Stimulated activated CD8-positive, alpha-beta memory T cell treated with anti-CD3 and anti-CD28 coated beads, Interleukin-2, amount 100 ng/mL, for 48 hours (primary cell): ENCODE measurements at places on chromosomes 16 and 17.

DNA sequence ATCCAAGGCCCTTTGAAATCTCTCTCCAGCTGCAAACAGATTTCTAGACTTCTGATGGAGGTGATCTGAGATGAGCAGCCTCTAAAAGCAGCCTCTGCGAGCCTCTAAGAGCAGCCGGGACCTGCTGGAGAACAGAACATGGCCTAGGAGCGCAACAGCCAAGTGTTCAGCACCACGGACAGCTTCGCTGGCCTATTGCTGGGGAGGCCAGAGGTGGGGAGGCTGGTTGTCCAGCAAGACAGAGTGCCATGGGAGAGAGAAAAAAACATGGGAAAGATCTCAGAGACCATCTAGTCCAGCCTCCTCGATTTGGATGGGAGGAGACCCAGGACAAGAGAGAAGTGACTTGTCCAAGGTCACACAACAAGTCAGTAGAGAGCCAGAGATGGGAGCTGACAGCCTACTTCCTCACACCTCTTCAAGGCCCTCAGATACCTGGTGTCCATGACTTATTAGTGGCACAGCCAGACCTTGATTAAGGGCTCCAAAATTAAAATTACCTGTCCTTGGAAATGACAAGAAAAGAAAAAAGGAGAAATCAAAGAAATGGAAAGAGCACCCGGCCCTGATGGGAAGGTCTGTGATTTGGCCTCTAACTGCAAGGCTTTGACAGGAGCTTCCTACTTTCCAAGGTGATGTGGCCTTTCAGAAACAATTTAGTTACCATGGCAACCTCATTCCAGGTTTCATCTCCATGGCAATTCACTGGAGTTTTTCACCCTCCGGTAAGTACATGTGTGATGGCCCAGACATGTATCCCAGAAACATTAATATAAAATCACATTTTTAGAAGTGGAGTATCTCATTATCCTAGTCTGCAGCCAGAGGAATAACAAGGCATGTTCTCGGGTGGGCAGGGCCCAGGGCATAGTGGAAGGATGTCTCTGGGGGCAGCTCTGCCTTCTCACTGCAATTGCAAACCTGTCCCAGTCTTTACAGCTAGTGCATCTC lies 14.5 kb downstream of the RPRML start:
- DNase-seq, result no peak

DNA sequence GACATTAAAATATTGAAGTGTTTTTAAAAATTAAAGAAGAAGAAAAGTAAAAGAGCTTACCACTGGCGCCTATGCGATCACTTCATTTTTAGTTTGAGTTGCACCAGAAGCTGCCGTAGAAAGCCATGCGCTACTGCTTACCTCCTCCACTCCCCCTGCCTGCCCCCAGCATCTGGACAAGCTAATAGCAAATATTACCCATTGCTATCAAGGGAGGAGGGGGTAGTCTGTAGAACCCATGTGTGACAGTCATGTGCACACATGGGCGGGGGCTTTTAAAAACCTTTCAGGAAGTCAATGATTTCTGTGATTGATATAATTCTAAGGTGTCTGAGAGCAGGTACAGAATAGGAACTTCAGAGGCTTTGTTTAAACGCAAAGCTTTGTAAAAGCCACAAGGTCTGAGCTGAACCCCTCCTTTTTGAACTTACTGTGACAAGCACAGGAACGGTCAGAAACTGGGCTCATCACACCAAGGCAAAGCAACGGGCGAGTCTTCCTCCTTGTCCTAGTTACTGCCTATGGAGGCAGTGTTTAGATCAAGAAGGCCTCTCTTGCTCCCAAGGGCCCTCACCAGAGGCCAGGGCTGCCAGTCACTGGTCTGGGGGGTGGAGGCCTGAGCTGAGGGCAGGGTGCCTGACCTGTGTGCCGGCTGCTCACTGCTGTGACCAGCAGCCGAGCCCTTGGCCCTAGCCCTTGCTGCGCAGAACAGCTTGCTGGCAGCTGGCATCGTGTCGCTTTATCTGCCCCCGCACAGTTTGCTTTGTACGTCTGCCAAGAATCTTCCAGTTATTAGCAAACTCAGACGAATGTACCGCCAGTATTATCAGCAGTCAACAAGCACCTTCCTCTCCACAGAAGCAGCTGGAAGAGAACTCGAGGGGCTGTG lies 15.0 kb downstream of the GINS2 start:
- DNase-seq, result no peak

GRCh38 chr17:56845934-56846333 lies 12.0 kb downstream of the DGKE start:
- no peak for DNase-seq

DNA sequence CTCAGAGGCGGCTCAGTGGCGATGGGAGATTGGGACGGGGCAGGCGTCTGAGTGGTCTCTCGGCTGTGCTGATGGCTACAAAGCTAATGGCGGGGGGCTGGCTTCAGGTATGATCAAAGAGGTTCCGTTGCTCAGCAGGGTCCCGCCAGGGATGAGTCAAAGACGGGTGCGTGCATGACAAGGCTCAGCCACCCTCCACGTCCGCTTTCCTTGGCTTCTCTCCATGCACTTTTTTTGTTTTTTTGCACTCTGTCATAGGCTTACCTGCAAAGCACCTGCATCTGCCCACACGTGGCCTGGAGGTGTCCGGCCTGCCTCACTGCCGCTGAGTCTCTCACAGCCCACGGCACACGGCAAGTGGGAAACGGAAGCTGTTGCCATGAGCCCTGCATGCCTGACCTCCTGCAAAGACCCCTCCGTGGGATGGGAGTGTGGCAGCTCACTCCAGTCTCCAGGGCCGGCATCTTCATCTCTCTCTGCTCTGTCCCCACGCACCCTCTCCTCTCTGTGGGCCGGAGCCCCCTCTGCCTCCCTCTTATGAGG lies 85.5 kb upstream of the ZNF469 start:
- DNase-seq, result no peak

GRCh38 chr17:74325743-74326379 lies at the start of gene KIF19:
Gene KIF19, plus strand, starts transcription at chr17:74326226. Its CDS starts 124 bp downstream, at chr17:74326350.
- DNase-seq, result peak; percentile 54

DNA sequence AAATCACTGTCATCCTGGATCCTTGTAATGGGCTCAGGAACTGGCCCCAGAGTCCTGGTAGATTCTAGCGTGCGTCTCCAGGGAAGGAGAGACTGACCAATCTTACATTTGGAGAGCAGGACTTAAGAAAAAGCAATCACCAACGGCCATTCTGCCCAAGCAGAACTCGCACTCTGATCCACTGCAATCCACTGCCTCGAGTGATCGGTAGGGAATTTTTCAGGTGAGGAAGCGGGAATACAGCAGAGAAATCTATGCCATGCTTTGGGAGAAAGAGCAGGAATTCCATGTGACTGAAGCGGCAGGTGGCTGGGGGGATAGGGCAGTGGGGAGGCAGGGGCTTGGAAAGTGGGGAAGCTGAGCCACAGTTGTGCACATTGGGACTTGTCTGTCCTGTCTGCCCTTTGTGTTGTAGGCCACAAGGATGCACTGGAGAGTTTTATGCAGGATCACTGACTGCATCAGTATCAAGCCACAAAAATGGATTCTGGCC lies 143.9 kb upstream of the HS3ST2 start:
- no peak for DNase-seq

DNA sequence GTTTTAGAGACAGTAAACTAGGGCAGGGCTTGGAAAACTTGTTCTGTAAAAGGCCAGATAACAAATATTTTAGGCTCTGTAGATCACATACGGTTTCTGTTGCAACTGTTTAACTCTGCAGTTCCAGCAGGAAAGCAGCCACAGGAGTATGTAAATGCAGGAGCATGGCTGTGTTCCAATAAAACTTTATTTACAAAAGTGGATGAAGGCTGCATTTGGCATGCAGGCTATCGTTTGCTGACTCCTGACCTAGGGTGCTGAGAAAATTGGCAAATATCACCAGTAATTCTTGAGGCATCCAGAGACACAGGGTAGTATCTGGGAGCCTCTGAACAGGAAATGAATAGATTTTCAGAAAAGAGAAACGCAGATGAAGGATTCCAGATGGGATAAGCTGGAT lies 274.0 kb downstream of the MAF start:
- DNase-seq, result no peak

DNA sequence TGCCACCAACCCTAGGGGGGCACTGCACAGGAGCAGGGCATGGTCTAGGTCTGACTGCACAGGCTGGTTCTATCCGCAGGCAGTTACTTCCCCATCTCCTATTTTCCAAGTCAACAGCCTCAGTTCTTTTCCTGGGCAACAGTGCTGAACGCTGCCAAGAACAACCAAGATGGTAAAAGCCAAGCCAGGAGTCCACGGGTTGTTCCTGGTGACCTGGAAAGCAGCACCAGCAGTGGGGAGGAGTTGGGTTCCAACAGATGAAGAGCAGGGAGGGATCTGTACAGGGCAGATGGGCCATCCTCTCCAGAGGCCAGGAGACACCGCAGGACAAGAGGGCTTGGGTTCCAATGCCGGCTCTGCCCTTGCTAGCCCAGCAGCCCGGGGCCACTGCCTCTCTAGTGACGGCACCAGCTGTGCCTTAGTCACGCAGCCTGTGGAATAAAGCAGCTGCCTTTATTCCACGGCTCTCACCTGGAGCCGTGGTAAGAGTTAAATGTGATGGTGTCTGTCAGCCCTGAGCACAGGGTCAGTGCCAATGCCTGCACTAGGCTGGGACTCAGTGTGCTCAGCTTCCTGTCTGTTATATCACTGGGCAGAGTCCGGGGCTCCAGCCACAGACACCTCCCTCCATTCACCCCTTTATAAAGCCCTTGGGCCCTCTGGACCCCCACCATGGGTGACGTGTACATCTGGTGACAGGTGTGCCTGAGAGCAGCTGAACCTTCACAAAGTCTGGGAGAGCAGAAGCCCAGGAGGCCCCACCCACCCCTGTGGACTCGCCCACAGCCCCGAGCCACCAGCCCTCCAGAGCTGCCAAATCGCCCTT lies 44.9 kb downstream of the MARF1 start:
- DNase-seq, result no peak

DNA sequence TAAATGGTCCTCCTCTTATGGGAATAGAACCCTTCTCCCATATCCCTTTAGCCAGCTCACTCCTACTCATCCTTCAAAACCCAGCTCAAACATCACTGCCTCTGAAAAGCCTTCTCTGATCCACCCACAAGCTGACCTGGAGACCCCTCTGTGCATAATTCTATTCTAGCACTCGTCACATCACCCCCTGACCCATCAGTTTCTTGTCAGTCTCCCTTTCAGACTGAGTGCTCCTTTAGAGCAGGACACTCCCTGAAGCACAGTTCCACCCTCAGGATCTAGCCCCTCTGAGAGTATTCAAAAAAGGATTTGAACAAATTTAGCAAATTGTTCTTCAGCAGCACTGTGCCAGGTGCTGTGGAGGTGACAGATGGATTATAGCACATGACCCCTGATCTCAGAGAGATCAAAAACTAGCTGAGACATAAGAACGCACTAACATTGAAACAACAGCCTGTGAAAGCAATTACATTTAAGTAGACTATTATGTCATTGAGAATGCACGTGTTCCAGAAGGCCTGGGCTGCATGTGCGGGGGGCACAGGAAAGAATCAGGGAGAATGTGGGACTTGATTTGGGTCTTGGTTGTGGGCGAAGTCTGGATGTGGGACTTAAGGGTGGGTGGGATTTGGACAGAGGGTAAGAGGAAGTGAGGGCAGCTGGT lies 43.5 kb downstream of the MRPS23 start:
- DNase-seq, result no peak

GRCh38 chr17:80261159-80261894 lies 675 bp downstream of the RNF213 start:
- no peak for DNase-seq

DNA sequence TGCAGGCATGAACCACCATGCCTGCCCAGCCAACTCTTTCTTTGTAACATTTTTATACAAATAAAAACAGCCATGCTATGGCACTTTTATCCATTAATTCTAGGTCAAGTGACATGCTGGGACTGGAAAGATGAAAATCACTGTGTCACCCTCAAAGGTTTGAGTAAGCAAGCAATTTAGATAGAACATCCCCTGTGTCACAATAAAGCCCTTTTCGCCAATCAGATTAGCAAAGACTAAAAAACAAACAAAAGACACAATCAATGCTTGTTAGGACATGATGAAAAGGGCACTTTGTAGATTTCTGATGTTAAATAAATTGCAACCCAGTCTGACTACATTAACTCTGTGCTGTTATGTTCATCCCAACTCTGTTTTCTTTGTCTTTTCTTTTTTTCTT lies 26.4 kb downstream of the CHP2 start:
- DNase-seq, result no peak

GRCh38 chr16:73413830-73414190 lies 365.9 kb upstream of the ZFHX3 start:
- DNase-seq, result no peak

DNA sequence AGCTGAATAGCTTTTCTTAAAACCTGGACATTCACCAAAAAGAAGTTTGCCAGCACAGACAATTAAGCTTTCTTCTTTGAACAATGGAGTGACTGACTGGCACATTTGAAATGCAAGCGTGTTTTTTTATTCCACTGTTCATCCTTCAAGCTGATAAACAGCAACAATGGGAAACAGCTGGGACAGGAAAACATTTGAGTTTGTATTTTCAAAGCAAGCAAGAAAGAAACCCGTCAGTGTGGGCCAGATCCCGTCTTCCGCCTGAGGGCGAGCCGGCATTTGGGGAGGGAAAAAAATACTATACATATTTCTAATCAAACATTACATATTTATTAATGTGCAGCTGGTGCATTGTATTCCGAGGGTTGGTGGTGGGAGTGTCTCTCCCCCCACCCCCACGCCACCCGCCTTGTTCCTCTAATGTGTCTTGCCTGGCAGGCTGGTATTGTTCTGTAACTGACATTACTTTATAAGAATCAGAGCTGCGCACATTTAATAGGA lies 94.3 kb downstream of the CYLD start:
- DNase-seq, result no peak

DNA sequence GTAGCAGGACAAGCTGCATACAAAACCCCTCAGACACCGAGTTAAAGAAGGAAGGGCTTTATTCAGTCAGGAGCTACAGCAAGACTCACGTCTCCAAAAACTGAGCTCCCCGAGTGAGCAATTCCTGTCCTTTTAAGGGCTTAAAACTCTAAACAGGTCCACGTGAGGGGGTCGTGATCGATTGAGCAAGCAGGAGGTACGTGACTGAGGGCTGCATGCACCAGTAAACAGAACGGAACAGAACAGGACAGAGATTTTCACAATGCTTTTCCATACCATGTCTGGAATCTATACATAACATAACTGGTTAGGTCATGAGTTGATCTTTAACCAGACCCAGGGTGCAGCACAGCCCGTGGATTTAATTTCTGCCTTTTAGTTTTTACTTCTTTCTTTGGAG lies 25.2 kb downstream of the ITGAM start:
- no peak for DNase-seq

DNA sequence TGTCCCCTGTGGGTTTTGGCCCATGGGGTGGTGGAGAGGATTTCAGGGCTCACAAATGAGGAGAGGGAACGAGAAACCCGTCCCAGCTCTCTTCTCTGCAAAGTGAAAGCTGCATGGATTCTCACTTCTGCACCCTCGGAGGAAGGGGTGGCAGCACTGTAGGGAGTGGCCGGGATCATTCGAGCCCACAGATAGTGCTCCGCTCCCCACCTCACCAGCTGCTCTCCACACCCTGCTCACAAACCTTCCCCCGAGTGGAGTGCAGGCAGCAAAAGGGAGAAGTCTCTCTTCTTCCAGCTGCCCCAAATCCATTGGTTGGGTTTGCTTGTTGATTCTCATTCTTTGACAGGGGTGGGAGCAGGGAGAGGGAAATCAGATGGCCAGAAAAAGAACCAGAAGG lies 20.1 kb downstream of the STAT5A start:
- DNase-seq, result no peak

- DNase-seq, result no peak
Measured at GRCh38 chr17:21345236-21345635, 30.9 kb upstream of the KCNJ12 start.

- DNase-seq, result no peak
Measured at GRCh38 chr16:82965808-82966207, 339.0 kb downstream of the CDH13 start.
